ENCODE measurements at places on chromosomes 11 and 22.

GRCh38 chr11:119793335-119793984, 64.5 kb upstream of the NECTIN1 start:
- no peak for DNase-seq

GRCh38 chr11:129657866-129658525, 157.7 kb upstream of the TMEM45B start:
- no peak for DNase-seq

- DNase-seq: no peak
Observed at GRCh38 chr11:68324241-68324640, 11.8 kb downstream of the LRP5 start.

DNA sequence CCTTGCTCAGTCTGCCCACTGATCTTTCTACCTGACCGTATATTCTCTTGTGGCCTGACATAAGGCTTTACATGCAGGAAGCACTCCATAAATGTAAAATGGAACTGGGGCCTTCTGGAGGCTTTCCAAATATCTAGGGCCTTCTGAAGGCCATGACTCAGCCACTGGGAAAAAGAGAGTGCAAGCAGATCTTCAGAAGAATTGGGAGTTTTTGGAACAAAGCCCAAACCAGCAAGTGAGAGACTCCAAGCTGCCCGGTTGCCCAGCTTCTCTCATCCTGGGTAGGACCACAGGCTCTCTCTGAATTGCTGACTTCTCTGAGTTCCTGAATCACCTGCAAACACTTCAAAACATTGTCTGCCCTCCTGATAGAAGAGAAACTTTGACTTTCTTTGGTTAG, 107.9 kb upstream of the BMAL1 start:
- DNase-seq: no peak

Data from germinal center (tissue), 1 donor.